ENCODE measurements at places on chromosomes 16 and 17.
A peak's percentile ranks its signal among the peaks of the same experiment; 100 is the strongest.

GRCh38 chr17:27460196-27460725, 4.0 kb downstream of the KSR1 start:
- no peak for DNase-seq

DNA sequence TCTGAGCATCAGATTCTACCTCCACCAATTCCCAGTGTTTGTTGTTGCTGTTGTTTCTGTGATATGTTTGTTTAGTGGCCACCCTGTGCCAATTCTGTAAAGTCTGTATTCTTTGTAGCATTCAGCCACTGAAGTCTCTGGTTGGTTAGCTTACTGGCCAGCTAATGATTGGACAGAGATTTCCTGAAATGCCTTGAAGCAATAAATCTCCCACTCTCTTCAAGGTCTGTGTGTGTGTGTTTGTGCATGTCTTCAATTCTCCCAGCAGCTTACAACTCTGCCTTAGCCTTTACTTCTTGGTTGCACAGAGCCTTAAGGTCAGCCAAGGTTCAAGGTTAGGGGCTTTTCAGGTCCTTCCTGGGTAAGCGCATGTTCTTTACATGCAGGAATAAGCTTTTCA, 38.2 kb downstream of the PRPSAP2 start:
- no peak for DNase-seq

GRCh38 chr16:48879223-48880122, 269.5 kb upstream of the N4BP1 start:
- no peak for DNase-seq

DNA sequence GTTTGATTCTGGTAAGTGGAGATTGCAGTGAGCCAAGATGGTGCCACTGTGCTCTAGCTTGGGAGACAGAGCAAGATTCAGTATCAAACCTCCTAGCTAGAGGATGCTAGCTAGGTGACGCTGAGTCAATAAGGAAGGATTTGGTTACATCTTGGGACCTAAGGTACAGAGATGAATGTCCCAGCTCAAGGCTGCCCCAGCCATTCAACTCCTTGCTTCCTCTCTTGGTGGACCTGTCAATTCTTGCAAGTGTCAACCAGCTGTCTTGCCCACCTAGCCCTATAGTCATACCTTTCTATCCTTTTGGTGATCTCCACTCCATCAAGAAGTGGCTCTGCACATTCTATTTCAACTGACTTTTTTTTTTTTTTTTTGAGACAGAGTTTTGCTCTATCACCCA, 1.4 kb upstream of the MILR1 start:
- DNase-seq, result no peak

DNA sequence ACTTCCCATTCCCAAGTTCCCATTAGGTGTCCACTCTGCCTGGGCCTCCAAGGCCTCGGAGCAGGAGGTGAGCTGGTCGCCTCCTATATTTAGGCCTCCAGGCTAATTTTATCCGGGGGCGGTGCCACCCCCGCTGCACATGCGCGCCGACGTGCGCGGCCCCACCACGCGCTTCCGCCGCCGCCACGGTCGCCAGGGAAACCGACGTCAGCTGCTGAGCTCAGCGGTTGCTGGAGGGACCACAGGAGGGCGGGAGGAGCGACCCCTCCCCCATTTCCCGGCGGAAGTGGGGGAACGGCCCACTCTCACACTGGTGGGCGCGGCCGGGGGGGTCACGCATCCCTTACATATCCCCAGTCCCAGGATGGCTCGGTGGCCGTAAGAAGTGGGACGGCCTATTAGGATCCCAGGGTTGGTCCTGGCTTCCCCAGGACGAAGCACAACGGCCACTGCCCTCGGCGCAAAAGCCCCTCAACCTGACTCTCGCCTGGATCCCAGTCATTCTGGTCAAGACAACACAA, 1.0 kb downstream of the PER1 start:
- peak; percentile 85 for DNase-seq

DNA sequence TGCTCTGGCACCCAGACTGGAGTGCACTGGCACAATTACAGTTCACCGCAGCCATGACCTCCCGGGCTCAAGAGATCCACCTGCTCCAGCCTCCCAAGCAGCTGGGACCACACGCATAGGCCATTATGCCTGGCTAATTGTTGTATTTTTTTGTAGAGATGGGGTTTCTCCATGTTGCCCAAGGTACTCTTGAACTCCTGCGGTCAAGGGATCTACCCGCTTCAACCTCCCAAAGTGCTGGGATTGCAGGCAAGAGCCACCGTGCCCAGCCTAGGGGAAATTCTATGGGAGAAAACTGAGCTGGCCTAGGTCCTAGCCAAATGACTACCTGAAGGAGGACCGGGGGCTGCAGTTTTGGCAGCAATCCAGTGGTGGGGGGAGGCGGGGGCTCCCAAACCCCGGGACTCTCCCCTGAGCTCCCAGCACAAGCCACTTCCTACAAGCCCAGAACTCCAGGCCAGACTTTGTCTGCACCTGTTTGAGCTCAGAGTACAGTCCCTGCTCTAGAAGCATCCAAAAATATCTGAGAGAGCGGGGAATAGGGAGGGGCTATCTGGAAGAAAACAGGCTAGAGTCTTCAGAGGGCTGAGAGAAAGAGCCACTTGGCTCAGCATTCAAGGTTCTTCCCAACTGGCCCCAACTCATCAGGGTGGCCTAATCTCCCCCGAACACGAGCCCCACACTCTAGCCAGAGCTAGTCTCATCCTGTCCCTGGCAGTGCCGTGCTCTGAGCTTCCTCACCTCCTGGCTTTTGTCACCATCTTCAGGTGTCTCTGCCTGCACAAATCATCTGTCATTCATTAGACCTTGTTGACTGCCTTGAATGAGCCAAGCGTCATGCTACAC, 9.1 kb downstream of the SRL start:
- no peak for DNase-seq

DNA sequence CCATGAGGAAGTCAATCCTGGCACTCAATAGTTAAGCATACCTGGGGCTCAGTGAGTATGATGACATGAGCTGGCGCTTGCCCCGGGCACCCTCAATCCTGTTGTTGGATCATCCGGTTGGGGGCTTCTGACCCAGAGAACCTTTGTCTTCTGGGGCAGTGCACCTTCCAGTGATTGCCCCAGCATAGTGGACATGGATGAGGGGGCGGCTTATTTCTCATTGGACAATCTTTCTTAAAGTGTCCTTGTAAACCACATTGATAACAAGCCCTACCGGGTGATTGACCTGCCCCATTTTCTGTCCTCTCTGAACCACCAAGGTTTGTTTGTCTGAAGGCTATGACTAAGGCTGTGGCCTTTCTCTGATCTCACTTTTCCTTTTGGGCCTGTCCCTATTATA, 18.2 kb downstream of the IGSF6 start:
- no peak for DNase-seq

GRCh38 chr16:87342978-87343752, 26.0 kb upstream of the C16orf95 start:
- no peak for DNase-seq

GRCh38 chr17:8332688-8333087, 7.0 kb upstream of the ODF4 start:
- DNase-seq, result no peak

DNA sequence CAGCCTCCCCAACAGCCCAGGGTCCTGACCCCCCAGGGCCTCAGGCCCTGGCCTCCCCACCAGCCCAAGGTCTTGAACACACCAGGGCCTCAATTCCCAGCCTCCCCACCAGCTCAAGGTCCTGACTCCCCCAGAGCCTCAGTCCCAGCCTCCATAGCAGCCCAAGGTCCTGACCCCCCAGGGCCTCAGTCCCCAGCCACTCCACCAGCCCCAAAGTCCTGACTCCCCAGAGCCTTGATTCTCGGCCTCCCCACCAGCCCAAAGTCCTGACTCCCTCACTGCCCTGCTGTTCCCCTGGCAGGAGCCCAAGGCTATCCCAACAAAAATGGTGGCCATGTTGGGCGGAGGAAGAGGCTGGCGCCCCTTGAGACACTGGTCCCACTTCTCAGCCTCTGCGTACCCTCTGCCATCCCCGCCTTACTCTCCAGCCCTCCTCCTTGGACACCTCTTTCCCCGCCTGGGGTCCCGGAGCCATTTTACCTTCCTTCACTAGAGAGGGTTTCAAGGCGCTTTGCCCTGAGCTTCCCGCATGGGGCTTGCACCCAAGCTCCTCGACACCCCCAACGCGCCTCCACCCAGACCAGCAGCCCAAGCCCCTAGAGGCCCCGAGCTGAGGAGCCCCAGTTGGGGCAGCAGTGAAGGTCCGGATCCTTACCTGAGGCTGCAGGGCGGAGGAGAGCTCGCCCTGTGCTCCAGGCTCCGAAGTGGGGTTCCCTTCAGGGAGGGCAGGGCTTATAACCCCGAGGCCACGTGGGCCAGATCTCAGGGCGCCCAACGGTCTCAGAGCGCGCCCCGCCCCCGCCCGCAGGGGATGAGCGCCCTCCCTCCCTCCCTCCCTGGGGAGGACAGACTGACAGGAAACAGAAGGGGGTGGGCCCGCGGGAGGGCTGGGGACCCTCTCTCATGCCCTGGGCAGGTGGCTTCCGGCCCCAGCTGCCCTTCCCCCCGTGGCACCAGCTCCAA, 3.5 kb upstream of the TSPOAP1 start:
- DNase-seq, result peak; percentile 73

DNA sequence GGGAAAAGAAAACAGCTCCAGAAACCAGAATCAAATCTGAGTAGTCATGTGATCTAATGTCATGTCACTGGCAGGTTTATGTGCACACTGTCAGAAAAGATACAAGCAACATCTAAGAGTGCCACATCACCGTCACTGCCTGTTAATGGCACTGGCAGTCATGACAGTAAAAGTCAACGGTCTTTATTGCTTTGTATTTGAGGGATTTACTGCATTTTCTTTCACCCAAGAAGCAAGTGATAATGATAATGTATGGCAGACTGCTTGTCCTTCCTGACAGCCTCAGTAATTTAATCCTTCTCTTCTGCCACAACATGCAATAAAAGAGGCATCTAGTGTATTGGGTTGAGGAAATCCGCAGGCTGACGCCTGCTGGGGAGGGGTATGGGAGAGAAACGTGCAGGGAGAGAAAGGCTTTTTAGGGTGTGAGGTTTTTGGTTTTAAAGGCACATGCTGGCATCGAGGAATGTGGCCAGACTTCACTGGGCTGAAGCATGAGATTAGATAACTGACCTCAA, 92.4 kb downstream of the RPGRIP1L start:
- DNase-seq, result no peak

DNA sequence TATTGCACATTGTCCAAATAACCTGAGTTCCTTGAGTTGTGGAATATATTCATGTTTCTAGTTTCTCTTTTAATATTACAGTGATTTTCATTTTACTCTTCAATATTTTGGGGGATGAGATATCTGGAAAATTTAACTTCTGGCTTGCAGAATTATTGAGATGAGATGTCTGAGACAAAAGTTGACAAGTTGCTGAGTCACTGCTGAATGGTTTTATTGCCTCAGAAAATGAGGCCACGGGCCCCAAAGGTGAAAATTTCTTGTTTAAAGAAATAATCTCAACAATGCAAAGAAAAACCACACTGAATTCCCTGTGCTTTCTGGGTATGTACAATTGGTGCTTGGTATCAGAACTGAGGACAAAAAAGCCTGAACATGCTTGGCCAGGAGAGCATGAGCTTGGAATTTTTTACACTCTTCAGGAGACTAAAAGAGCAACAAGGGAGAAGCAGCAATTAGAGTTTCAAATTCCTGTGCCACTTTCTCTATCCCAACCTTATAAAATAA, 129.2 kb upstream of the TOM1L1 start:
- no peak for DNase-seq

DNA sequence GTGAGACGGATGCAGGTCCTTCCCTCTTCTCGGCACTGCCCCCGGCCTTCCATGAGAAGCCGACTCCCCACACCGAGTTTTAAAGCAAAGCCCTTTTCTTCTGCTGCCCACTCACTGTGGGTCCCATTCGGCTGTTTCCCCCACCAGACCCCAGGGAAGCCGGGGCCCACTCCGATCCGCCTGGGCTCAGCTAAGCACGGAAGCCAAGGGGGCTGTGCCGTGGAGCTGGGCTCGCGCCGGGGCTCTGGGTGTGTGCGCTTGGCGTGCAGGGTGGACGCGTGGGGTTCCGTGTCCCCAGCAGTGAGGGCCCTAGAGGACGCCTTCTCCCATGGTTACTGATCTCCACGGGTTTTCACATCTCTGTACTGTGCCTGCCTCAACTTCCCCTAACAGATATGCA, 68.5 kb downstream of the KLHDC4 start:
- DNase-seq, result no peak

DNA sequence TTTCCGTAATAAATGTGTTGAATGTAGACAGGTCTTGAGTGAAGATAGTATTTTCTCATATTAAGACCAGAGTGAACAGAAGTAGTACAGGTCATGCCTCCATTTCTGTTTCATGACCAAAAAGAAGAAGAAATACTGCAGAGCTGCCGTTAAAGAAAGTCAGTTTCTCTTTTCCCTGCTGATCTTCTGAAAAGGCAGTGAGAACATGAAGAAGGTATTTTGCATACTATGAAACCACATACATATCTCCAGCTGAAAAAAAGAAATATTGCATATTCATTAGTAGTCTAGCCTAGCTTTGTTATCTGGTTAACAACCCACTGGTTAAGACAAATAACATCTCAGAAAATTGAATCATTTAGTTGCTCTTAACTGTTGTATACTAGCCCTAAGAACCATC, 138.4 kb downstream of the PHKB start:
- no peak for DNase-seq

GRCh38 chr17:77096570-77097214, 44.1 kb upstream of the SEC14L1 start:
- no peak for DNase-seq

GRCh38 chr16:2385190-2385836, 43.9 kb upstream of the CCNF start:
- DNase-seq, result no peak

DNA sequence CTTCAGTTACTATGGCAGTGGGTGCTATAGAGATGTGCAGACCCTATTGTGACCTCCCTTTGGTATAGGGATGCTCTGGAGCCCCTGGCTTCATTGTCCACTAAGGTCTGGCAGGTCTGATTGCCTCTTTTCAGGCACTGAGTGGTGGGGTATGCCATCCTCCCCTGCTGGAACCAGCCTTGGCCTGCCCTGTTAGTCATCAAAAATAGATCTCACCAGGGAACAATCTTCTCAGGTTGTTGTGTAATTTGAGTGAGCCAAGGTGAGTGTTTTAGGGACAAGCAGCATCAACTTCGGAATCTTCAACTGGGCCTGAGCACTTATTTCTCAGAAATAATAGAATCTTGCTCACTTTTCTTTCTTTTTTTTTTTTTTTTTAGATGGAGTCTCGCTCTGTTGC, 19.6 kb downstream of the HMOX2 start:
- DNase-seq, result no peak

GRCh38 chr16:72604375-72604774, 432.4 kb upstream of the PMFBP1 start:
- DNase-seq, result no peak

GRCh38 chr17:58329810-58330537, 1.4 kb upstream of the TSPOAP1 start:
- DNase-seq, result no peak

DNA sequence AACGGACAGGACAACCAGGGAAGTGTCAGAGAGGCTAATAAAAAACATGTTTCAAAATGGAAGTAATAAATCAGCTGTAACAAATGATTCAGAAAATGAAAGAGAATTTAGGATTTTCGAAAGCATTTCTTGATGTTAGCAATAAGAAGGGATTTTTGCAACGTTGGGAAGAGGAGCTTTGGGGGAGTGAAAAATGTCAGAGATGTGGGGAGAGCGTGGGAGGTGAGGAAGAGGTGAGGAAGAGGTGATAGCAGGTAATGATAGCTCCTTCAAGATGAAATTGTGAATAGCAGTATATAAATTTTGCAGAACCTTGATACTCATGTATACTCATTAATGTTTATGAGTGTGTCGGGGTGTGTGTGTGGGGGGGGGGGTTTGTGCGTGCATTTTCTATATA, 76.2 kb upstream of the COX10 start:
- DNase-seq, result no peak

All from T-helper 2 cell (primary cell).